Upper lobe of right lung (tissue), 1 donor: ENCODE measurements at places on chromosomes 12 and 14. TPM values are rescaled to one million over a fixed set of nuclear protein-coding genes. Genes with fewer than 3 reads are reported as not detected.

Gene PRIMA1
- 1.9 TPM for total RNA-seq

Gene PARPBP
- 2.1 TPM for total RNA-seq

Gene GALNT4
- total RNA-seq = 7.8 TPM

Gene LRIG3
- total RNA-seq = 40.5 TPM

- DNase-seq = no peak
- H3K27ac ChIP-seq = no peak overlapping the region
- H3K27me3 ChIP-seq = no peaks in the 10 kb centered on the region
- no peak overlapping the region for H3K4me3 ChIP-seq
These were observed 176.8 kb downstream of the GXYLT1 start for GRCh38 chr12:41967668-41968500.

GRCh38 chr14:68492381-68493151, 300.3 kb downstream of the ZFP36L1 start:
- H3K4me1 ChIP-seq = no peaks in the 10 kb centered on the region
- no peaks in the 10 kb centered on the region for H3K27me3 ChIP-seq
- no peak for DNase-seq
- H3K27ac ChIP-seq = no peak overlapping the region

DNA sequence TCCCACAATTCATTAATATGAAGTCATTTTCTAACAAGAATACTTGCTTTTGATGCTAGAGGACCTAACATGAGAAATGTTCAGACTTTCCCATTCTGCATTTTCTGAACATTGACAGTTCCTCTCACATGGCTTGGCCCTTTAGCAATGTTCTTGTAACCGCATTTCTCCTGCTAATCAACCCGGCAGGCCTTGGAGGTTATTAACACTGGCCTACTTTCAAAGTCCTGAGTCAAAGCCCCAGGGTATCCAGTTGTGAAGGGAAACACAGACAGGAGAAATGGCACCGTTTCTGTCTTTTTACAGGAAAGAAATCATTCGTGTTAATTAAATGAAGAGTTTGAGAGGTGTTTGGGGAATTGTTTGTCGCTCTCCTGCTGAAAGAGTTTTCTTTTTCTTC, 446.5 kb upstream of the MIS18BP1 start:
- H3K36me3 ChIP-seq = no peaks in the 10 kb centered on the region
- no peak for DNase-seq
- peaks cover 13% of the 10 kb centered on the region for H3K4me1 ChIP-seq
- H3K27me3 ChIP-seq = no peaks in the 10 kb centered on the region

DNA sequence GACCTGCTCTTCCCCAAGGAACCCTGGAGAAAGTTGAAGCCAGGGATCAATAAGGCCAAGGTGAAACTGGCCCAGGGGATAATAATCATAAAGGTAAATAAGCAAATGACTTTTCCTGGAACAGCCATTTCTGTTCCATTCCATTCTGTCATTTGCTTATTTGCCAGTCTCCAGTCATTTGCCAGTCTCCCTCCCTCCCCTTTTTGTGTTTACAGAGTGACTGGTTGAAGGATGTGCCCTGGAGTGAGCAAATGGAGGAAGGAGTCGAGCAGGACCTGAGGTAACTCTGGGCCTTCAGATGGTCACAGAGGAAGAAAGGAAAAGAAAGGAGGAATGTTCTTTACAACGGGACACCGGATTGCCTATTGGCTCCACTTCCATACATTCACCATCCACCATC, 17.8 kb upstream of the DCD start:
- H3K4me1 ChIP-seq = no peaks in the 10 kb centered on the region
- DNase-seq = no peak
- no peaks in the 10 kb centered on the region for H3K36me3 ChIP-seq
- H3K27ac ChIP-seq = no peak overlapping the region

DNA sequence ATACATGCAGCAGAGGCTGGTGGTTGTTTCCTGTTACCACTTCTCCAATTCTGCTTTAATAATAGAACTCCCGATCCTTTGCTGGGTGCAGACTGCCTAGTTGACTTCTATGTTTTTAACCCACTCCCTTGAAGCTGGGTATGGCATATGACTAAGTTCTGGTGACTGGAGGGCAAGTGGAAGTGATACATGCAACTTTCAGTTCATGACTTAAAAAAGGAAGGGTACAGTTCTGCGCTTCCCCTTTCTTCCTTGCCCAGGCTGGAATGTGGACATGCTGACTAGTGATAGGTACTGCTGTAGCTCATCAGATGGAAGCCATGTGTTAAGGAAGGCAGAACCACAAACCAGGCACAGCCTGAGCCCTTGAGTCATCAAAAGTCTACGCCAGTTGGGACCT, 2.4 kb upstream of the A2M start:
- H3K27me3 ChIP-seq = no peaks in the 10 kb centered on the region
- H3K27ac ChIP-seq = peak overlapping the region; percentile 85
- peaks cover 36% of the 10 kb centered on the region for H3K4me1 ChIP-seq
- H3K36me3 ChIP-seq = no peaks in the 10 kb centered on the region
- DNase-seq = no peak
- H3K4me3 ChIP-seq = no peak overlapping the region
